ENCODE measurements at places on chromosomes 7 and 10.

DNA sequence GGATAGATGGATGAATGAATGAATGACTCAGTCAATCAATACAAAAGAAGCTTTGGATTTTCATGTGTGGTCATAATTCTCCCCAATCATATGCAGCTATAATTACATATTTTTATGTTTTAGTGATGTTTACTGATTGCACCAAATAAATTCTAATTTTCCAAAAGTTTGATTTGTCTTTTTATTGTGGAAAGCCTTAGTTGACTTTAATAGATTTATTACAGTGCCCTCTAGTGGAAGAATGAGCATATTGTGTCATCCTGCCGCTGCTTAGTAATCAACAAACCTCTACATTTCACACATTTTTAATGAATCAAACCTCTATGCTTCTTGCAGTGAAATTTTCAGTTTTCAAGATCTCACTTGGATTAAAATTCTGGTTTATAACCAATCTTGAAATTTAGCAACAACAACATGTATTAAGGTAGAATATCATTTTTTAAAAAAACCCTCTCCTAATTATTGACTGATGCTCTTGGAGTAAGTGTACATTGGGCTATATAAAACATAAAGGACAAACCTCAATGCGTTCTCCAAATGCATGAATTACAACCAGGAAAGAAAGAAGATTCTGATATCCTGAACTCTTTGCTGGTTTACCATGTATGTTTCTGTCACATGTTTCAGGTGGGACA lies 55.6 kb upstream of the PNLIP start:
- DNase-seq: no peak

DNA sequence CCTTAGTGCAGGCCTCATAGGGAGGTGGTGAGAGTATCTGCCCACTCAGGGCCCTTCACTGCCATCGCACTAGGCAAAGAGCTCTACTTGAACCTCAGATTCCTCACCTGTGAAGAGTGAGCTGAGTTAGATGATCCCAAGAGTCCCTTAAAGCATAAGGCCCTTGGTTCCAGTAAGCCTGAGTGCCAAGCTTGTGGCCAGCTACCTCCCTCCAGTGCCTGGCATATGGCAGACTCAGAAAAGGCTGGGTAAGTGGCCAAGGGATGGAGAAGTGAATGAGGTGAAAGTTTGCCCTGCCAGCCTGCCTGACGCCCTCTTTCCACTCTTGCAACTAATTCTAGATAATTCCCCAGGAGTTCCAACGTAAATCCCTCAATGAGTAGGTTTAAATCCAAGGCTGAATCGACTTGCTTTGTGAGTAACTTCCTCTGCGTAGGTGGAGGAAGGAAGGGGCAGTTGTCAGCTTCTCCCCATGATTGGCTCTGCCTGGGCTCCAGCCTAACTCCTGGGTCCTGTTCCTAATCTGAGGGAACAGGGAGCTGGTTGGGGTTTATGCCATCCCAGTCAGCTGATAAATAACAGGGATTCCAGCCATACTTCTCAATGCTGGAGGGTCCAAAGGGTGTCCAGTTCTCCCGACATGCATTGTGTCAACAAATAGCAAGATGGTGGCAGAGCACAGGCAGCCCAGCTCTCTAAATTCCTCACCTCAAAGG lies 14.2 kb downstream of the DUSP5 start:
- DNase-seq: no peak

GRCh38 chr7:147578196-147578595 lies 1012.4 kb upstream of the C7orf33 start:
- DNase-seq: no peak

GRCh38 chr10:100009283-100009792 lies 409 bp downstream of the DNMBP start:
- no peak for DNase-seq

- DNase-seq: peak; percentile 68
Measured at GRCh38 chr7:102834999-102835398, 77.8 kb upstream of the LRRC17 start.

GRCh38 chr10:82880776-82881290 lies 1005.8 kb downstream of the NRG3 start:
- DNase-seq: no peak

DNA sequence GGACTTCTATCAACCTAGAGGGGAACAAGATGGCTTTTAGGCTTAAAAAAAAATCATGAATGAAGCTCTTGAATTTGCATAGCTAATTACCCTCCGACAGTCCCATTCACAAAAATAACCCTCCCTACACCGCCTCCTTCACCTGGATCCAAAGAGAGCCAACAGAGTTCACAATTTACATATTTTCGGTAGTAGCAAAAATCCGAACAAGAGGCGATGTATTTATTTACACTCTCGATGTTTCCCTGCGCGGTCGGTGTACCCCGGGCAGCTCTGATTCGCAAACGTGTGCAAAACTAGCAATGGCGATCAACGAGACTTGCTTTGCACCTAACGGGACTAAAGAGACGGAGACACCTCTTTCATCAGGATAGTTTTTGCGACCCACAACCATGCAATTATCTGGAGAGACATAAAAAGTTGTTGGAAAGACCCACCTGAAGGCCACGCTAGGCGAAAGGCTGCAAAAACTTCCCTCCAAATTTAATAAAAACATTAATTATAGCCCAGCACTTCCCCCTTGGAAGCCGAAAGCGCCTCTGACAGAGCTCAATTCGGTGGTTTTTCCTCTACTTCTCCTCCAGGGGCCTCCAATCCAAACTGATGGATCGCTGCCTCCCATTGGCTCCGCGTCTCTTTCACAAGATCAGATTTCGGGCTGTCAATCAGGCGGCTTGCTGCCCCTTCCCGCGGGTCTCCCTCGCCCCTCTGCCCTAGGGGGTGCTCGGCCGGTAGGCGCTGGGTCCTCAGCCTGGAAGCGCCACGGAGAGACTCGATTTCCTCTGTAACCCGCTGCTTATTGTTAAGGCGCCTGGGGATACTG lies at the start of gene ETV1:
ETV1 (minus strand) TSS at position 541 of the 823 bp plus-strand sequence. CDS start 614 bp downstream, outside the sequence.
- DNase-seq: peak; percentile 36

DNA sequence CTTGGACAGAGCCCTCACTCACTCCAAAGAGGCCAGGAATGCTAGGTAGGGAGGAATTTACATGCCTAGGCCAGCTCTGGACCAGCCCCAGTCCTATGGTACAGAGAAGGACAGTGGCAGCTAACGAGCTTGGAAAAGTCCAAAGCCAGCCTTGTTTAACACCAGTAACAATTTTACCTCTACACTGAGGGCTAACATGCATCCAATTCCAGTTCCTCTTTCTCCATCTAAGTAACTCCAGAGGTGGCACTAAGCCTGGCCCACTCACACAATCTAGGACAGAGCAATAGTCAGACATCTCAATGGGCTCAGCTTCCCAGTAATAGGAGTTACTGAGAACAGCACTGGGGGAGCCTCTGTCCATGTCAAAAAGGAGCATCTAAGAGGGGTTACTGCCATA lies 5.7 kb upstream of the LCOR start:
- DNase-seq: no peak

DNA sequence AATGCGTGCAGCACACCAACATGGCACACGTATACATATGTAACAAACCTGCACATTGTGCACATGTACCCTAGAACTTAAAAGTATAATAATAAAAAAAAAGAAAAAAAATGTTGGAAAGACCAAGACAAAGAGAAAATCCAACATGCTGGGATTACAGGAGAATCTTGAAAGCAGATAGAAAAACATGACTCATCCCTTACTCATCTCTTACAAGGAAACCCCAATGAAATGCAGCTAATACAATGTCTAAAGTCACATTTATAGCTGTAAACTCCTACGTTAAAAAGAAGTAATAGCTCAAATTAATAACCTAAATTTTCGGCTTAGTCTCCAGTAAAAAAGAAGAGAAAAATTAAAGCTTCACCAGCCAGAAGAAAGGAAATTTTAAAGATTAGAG lies 47.5 kb upstream of the DGKB start:
- DNase-seq: no peak

GRCh38 chr10:86642499-86642898 lies 11.8 kb upstream of the OPN4 start:
- no peak for DNase-seq

- DNase-seq: no peak
Measured at GRCh38 chr10:101832325-101832771, 11.3 kb downstream of the KCNIP2 start.

GRCh38 chr10:95315509-95315908 lies 24.7 kb upstream of the PDLIM1 start:
- DNase-seq: no peak

GRCh38 chr10:14742815-14743214 lies 31.9 kb downstream of the FAM107B start:
- DNase-seq: no peak

GRCh38 chr10:110042891-110043290 lies 35.1 kb downstream of the ADD3 start:
- DNase-seq: no peak

DNA sequence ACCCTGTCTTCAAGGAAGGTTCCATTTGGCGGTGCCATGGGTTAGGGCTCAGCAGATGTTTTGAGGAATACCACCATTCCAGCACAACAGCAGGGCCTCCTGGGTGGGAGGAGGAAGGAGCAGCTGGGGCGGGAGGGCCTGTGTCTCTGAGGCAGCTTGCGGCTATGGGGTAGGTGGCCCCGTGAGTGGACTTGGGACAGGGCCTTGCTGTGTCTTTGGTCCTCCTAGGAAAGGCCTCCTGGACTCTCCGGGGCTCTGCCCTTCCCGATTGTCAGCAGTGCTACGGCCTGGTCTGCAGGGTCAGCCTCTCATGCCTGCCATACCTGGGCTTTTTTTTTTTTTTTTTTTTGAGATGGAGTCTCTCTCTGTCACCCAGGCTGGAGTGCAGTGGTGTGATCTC lies 96.7 kb downstream of the PAXIP1 start:
- no peak for DNase-seq

DNA sequence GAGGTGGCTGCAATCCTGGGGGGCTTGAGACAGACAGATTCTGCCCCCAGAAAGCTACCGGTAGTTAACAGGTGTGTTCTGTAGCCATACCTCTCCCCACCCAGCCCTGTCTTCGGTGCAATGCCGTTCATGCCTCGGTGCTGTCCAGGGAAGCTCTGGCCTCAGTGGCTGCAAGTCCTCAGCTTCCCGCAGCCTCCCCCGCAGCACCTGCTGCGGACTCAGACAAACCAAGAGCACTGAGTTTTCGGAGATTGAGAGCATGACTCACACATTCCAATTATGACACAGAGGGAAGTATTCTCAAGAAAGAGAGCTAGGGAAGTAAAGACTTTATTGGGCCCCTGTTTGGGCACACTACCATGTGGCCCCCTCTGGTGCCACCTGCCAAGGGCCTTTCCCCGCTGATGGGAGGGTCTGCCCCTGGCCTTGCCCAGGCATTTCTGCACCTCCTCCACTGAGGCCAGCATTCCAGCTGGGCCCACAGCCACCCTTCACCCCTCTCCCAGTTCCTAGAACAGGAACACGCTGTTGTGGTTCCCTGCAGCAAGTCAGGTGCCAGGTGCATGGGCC lies 30.2 kb upstream of the EZH2 start:
- peak; percentile 24 for DNase-seq

GRCh38 chr10:8873310-8873709 lies 818.8 kb downstream of the GATA3 start:
- DNase-seq: no peak

- DNase-seq: no peak
Measured at GRCh38 chr7:87058744-87059524, 520 bp downstream of the ELAPOR2 start.

- no peak for DNase-seq
Measured at GRCh38 chr7:18221377-18222293, 194.0 kb upstream of the PRPS1L1 start.

DNA sequence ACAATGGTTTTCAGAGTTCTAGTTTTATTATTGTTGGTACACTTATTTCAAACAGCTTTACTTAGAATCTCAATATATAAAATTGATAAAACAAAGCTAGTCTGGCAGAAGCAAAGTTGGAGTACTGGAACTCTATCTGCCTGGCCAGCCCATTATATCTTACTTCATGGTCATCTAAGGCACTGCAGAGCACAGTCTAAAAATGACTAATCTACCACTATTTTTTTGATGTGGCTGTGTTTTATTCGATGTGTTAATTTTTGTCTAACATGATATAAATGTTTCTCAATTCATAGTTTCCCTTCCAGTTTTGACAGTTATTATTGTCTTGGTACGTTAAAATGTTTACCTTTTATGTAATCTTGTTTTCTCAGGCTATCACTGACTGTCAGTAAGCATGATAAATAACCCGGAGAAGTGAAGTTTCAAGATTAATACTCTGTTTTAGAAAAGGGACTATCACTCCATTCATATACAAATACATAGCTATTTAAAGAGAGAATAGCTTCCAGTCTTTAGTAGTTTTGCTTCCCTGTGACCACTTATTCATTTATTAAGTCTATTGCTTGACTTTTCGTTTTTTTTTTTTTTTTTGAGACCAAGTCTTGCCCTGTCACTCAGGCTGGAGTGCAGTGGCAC lies 60.6 kb upstream of the CSTF2T start:
- no peak for DNase-seq

DNA sequence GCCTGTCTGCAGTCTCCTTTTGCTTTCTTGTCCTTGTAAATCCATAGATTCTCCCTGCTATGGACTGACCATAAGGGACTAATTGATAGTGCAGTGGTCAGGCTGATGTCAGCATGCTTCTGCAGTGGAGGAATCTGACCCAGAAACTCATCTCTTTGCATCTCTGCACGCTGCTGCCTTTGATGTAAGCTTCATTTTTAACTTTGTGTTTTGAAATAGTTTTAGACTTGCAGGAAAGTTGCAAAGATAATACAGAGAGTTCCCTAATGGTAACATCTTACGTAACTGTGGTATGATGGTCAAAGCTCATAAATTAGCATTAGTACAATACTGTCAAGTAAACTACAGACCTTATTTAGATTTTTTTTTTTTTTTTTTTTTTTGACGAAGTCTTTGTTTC lies 89.6 kb downstream of the GALNT17 start:
- no peak for DNase-seq

DNA sequence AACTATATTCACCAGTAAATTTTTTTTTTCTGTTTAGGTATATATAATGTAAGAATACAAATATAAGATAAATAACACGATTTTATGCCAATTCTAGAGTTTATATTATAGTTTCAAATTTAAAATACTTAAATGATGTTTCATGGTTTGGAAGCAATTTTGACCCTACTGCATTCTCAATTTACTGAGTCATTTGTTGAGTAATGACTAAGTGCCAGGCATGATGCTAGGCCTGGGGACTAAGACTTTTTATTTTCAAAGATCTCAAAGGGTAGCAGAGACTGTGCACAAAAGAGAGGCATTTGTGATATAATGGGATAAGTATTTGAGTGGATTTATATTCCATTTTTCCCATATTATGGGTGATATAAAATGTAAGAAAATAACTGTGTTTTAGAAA lies 78.9 kb upstream of the SMIM30 start:
- DNase-seq: peak; percentile 53

GRCh38 chr7:2411815-2412586 lies 8.6 kb downstream of the CHST12 start:
- DNase-seq: no peak

- DNase-seq: no peak
Measured at GRCh38 chr10:131358741-131359442, 47.4 kb upstream of the TCERG1L start.

GRCh38 chr7:55524558-55525310 lies 47.6 kb downstream of the VOPP1 start:
- no peak for DNase-seq

DNA sequence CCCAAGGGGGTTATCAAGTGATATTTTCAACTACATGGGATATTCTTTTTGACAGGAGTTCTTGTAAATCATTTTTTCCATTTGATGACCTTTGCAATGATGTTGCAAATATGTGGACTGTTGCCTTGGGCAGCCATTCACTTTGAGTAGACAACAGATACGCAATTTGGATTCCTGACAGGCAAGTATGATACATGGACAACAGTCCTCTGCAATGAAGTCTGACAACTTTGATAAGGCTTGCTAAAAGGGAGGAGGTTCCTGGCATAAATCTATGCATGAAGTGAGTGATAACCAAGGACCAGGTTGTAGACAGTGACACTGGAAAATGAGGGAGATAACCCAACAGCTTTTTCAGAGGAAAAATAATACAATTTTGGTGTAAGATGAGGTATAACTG lies 17.7 kb downstream of the LRRD1 start:
- no peak for DNase-seq
